ENCODE measurements at places on chromosomes 12 and 14.

DNA sequence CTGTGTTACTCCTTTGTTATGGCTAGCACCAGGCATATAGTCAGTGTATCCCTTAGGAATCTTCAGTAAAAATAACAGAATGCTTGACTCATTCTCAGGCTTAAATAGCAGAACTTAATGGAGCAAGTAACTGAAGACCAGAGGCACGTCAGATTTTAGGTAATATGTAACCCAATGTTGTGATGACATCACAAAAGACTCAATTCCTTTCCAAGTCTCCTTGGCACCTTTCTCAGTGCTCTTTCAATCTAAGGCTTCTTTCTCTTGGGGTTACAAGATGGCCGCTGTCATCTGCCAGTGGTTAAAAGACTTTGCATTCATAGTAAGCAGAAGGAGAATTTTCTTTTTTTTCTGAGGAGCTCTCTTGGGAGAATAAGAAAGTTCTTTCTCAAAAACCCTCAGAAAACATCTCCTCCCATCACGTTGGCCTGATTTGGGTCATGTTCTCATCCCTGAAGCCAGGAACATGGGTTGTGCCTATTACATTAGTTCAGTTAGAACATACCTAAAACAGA lies 33.4 kb upstream of the DCN start:
- DNase-seq = no peak

DNA sequence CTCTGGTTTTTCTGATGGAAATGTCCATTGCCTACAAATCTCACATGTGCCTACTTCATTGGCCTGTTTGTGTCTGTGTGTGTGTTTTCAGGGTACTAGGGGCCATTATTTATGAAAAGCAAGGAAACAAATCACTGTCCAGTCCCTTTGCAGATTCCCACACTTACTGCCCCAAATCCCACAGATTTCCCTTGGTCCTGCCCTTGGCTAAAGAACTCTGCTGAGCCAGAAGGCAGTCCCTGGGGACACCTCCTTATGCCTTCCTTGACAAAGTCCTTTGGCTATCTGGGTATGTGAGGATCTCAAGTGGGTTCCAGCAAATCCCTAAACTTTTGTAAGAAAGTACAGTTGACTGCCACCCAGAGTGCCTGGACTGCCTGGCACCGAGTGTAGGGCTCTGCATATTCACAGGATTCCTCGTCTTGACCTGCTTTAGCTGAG lies 388.1 kb downstream of the BCAT1 start:
- peak; percentile 30 for DNase-seq

- no peak for DNase-seq
Observed at GRCh38 chr14:71638523-71639196, 293.6 kb upstream of the RGS6 start.

GRCh38 chr12:4140581-4141301 lies 132.8 kb upstream of the CCND2 start:
- DNase-seq = no peak

DNA sequence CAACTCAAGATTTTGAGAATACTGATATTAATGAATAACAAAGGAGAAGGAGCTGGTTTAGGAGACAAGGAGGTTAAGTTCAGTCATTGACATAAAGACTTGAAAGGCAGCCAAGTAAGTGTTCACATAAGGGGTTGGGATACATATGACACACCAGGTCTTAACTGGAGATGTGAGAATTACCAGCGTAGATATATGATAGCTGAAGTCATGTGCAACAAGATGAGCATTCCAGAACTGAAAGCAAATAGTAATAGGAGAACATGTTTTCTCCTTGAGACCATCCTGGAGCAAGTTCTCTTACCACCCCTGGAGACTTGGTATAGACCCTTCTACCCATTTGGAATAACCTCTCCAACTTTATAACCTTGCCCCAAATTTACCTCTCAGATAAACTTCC lies 43.3 kb upstream of the NPFF start:
- DNase-seq = no peak

DNA sequence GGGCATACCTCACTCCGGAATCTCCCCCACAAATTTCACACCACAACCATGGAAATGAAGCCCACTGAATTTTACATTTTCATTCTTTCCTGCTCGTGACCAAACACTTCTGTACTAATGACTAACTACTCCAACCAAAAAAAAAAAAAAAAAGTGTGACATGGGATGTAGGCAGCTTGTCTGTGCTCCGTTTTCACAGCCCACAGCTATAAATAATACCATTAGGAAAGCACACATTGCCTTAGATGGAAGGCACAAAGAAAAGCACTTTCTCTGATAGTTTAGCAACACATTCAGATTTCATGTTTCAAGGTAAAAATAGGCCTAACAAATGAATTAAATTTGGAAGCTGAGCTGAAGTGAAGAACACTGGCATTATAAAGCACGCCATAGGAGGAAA lies 42.5 kb downstream of the DUSP6 start:
- no peak for DNase-seq

GRCh38 chr12:13154831-13155230 lies 41.7 kb upstream of the EMP1 start:
- no peak for DNase-seq

- no peak for DNase-seq
Observed at GRCh38 chr14:42004321-42004720, 397.6 kb downstream of the LRFN5 start.

GRCh38 chr12:15453613-15454012 lies 131.3 kb downstream of the PTPRO start:
- DNase-seq = no peak

DNA sequence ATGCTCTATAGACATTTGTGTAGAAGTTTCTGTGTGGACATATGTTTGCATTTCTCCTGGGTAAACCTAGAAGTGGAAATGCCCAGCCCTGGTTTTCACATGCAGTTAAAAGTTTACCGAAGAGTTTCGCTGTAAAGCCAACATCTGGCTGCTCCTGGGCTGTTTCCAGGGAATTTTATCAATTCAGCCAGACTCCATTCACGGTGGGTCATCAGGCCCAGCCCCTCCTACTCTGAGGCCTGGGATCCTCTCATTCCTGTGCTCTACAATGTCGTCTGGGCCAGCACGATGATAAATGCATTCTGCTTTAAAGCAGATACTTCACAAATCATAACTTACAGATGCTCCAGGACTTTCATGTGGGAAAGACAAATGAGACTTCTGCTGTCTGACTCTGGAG lies 7.1 kb downstream of the NUAK1 start:
- no peak for DNase-seq

DNA sequence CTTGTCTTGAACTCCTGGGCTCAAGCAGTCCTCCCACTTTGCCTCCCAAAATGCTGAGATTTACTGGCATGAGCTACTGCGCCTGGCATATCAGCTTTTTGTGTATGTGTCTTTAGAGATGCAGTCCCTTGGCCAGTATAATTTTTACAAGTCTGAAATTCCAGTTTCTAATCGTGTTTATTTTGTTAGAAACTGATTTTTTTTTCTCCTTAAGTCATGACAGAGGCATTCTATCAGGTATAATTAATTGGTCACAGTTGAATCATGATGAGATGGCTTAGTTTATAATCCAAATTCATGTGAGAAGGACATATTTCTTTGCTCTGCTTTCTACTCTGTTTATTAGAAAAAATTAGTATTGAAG lies 98.9 kb downstream of the PCNX1 start:
- no peak for DNase-seq

- no peak for DNase-seq
Observed at GRCh38 chr12:95004610-95005009, 1.1 kb upstream of the NDUFA12 start.

DNA sequence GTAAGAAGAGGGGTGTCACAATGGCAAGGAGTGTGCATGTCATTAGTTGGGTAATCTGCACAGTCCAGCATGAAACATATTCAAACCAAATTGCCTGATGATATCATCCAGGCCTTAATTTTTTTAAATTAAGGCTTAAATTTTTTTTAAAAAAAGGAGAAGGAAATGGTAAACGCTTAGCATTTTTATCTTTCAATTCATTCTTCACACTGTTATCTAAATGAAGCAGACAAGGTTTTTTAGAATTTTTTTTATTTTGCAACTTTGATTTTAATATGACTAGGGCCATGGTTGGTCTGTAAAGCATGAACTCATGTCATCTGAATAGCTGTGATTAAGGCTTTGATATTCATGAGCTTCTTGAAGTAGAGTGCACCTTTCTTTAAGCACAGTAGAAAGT lies 362.5 kb downstream of the SYT1 start:
- DNase-seq = no peak

DNA sequence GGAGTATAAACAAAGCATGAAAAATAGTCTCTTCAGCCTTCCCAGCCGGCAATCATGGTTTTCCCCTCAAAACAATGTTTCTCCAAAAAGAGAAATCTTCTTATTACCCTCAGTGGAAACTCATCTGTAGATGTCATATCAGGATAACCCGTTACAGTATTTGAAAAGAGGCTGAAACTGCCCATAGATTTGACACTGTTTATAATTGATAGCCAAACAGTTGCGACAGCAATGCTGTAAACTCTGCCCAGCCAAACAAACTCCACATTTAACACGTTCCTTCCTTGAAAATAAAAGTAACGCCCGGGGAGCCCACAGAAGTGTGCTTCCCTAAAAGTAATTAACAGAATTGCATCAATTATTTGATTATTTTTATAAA lies 201.3 kb upstream of the FOXN3 start:
- DNase-seq = no peak

- DNase-seq = no peak
Observed at GRCh38 chr14:72408020-72408419, 475.8 kb downstream of the RGS6 start.

DNA sequence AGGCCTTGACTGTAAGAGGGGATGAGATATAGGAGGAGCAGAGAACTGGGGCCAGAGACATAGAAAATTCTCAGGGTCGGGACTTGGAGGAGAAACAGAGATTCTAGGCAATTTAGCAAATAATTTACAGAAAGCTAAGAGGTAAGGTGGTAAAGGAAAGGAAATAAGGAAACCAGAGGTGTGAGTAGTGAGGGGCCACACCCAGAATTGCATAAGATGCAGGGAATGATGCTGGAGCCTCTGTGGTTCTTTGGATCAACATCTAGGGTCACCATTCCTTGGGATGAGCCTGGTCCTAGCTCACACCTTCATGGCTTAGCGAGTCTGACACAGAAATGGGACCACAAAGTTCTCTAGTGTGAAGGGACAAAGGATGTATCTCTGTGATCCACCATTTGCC lies 949 bp upstream of the SDR9C7 start:
- no peak for DNase-seq

DNA sequence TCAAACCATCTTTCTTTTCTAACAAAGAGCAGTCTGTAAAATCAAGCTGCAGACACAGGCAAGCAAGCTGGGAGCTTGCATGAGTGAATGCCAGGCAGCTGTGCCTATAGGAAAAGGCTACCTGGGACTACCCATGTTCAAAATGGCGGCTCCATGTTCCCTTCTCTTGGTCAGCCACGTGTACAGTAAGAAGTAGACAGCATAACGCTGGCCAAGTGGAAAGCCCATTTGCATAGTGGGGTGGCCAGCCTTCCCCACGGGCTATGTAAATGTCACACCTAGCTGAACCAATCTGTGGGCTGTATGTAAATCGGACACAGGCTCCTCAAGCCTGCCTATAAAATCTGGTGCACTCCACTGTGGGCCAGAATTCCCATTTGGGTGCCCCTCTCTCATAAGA lies 117.1 kb downstream of the SYT10 start:
- no peak for DNase-seq

- DNase-seq = no peak
Observed at GRCh38 chr14:69701857-69702256, 65.1 kb upstream of the SRSF5 start.

GRCh38 chr12:9404469-9405260 lies 196.5 kb upstream of the PZP start:
- DNase-seq = no peak

DNA sequence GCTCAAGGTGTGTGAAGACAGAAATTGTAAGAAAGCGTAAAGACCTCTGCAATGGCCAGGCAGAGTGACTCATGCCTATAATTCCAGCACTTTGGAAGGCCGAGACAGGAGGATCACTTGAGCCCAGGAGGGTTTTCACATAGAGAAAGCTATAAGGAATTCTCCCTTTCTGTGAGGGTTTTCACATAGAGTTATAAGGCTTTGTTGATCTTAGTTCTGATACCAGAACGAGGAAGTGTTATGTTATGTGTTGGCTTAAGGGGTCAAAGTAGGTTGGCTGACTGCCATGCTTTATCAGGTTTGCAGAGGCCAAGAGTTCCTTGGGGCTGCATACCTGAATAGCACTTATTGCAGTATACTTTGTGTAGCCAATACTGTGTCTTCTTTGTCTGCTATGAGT lies 139.1 kb downstream of the ERC1 start:
- DNase-seq = no peak

DNA sequence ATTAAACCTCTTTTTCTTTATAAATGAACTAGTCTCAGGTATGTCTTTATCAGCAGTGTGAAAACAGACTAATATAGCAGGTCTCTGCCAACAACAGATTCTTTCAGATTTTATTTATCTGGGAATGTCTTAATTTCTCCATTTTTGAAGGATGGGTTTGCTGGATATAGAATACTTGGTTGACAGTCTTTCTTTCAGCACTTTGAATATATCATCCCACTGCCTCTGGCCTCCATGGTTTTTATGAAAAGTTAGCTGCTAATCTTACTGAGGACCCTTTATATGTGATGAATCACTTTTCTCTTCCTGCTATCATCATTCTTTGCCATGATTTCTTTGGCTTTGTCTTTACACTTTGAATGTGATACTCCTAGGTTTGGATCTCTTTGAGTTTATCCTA lies 148.0 kb downstream of the ANO6 start:
- DNase-seq = no peak

GRCh38 chr12:129470196-129470595 lies 433.6 kb downstream of the TMEM132D start:
- DNase-seq = no peak

- no peak for DNase-seq
Observed at GRCh38 chr12:94390130-94390485, 69.6 kb downstream of the CEP83 start.

- DNase-seq = no peak
Observed at GRCh38 chr12:39852346-39852745, 232.7 kb upstream of the ABCD2 start.

GRCh38 chr14:94056579-94057308 lies 24.3 kb downstream of the DDX24 start:
- no peak for DNase-seq

DNA sequence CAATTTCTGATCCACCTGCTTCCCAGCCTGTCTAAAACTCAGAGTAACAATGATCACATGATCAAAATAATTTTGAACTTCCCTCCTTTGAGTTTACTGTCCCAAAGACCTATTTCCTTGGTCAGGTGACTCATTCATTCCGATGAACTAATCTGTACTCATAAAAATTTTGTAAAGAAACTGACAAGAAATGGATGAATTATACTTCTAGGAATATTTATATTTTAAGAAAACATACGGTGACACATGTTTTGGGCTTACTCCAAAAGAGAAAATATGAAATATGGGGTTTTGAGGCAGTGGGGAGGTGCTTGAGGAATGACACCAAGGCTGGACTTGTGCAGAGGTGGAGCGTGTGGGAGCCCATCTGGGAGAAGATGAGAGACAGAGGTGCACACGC lies 42.0 kb downstream of the GUCY2C start:
- no peak for DNase-seq
